ENCODE measurements at places on chromosomes 6 and 20.

DNA sequence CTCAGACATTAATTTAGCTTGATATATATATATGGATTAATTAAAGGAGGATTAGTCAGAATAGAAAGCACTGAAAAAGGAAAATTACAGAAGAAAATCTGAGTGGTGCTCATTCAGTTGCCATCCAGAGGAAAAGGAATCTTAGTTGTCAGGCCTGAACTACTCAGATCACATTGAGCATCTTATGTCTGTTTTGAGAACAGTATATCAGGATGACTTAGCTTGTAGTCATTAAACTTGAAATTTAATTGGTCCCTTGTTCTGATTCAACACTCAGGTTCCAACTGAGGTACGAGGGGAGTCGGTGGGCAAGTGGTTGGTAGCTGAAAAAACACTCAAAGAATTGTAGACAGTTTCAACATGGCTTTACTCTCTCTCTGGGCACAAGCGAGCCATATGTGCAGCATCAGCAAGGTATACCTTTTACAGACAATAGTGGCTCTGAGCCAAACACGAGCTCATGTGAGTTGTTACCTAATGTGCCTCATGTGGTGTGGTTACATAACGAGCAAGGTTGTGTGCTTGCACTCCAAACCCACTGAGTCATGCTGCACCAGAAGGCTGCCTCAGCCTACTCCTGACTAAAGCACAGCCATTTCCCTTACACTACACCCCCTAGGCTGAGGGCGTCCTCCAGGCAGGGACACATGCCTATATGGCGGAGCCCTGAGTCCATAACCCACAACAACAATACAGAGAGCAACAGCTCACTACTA lies 73.0 kb upstream of the HMGN3 start:
- no peak for ATAC-seq

GRCh38 chr6:15499125-15499524 lies 163.7 kb downstream of the DTNBP1 start:
- no peak for ATAC-seq

GRCh38 chr20:34791289-34792020 lies 34.0 kb downstream of the NCOA6 start:
- no peak for ATAC-seq

DNA sequence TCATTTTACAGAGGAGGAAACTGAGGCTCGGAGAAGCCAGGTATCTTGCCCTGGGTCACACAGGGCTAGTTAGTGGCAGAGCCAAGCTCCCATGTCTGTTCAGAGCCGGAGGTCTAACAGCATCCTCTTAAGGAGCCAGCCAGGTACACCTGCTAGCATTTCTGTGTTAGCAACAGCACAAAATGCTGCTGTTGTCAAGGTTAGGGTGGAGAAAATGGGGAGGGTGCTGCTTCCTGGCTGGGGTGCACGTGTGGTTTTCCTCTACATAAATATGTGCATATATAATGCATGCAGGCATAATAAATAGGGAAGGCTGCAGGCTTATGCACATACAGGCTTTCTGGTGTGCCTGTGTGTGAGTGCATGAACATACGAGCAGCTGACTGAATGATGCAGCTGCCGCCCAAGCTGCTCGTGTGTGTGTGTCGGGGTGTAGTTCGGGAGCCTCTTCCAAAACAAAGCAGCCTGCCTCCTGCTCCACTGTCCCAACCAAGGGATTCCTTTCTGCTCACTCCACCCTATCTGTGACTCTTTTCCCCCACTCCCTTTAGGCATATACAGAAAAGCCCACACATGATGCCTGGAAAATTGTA lies 86.6 kb downstream of the CD40 start:
- ATAC-seq: no peak

DNA sequence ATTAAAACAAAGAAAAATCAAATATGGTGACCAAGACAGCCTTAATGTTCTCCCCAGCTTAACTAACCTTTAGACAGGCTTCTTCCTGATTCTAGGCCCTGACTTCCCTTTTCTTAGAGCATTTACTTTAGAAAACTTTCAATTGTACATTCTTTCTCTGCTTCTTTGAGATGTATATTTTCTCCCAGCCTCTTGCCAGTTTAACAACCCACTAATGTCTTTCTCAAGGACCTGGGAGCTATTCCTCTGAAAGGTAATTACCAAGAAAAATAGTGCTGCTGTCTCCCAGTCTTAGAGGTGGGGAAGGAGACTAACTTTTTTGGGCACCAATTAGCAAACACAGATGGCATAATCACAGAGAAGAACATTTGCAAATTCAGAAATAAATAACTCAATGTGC lies 62.8 kb upstream of the KCNQ5 start:
- no peak for ATAC-seq

GRCh38 chr6:100721256-100721655 lies 159.9 kb downstream of the ASCC3 start:
- no peak for ATAC-seq

Data from activated CD4-positive, CD25-positive, alpha-beta regulatory T cell treated with anti-CD3 and anti-CD28 coated beads, Interleukin-2, amount 50 U/mL, for 24 hours (primary cell).